Coronary artery (tissue), 2 donors: ENCODE measurements at places on chromosomes 4 and X.

DNA sequence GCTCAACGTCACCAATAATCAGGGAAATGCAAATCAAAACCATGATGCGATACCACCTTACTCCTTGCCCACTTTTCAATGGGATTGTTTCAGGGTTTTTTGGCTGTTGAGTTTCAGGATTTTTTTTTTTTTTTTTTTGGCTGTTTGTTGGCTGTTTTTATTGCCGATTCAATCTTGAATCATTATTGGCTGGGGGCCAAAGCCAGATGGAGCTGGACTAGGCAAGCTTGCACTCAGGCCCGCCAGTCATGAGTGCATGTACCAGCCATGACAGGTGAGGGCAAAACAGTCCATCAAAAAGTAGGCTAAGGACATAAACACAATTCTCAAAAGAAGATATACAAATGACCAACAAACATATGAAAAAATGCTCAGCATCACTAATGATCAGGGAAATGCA is 13.3 kb downstream of the YIPF7 start:
- no peak for DNase-seq

GRCh38 chr4:7564242-7564641 is 129.5 kb upstream of the PSAPL1 start:
- DNase-seq = no peak

DNA sequence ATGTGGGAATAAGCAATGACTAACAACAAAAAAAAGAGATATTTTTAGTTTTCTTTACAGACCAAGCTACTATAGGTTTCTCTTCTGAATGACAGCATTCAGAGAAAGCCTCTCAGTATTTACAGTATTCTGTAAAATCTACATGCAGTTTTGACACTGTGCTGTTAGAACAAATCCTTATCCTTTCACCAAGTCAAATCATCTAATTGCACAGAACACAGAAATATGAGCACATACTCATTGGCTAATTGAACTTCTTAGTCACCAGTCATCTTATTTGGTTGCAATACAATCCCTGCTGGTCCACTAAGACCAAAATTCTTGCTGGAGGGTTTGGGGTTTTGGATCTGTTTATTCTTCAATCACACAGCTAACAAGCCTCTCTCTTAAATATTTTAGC is 5.7 kb downstream of the ACOT9 start:
- no peak for DNase-seq

GRCh38 chr4:137430171-137430570 is 102.1 kb downstream of the PCDH18 start:
- no peak for DNase-seq

DNA sequence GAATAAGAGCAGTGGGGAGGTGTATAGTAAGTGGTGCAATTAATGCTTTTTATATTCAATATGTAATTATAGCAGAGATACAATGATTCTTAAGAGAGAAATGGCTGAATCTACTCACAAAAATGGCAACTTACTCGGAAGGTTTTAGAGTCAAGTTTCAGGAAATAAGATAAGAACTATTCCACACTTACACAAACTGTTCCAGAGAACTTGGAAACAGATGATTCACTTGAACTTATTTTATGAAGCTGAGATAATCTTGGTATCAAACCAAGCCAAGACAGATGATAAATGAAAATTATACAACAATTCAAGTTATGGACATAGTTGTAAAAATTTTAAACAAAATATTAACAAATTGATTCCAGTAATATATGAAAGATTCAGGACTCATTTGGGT is 311.3 kb upstream of the HS3ST1 start:
- DNase-seq = no peak

DNA sequence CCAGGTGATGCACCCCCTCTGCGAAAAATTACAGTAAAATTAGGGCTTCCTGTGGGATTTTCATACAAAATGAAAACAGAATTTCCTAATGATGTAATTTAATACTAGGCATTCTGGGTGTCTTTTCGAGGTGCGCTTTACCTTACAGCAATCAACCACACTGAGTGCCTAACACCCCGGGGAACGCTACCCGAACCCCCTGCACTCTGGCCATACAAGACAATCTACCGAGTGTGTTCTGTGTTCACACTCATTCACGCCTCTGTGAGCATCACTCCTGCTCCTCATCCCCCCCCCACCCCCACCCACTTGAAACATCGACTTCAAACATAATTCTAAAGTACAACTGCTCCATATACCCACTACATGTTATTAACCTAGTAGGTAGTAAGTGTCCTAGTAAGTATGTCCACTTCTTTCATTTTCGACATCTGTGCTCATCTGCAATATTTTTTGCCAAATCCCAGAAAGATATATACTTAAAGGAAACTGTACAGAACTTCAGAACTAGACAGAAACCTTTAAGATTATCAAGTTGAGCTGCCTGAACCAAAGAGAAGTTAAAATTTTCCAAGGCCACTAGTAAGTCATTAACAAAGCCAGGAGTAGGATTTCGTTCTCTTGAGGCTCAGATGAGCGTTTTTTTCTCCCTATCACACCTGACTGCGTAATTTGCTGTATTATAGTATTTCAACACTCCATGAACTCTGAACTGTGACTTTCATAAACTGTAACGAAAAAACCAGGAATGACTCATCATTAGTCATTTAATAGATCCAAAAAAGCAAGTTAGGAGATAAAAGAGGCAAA is 80.0 kb downstream of the FAT1 start:
- no peak for DNase-seq

DNA sequence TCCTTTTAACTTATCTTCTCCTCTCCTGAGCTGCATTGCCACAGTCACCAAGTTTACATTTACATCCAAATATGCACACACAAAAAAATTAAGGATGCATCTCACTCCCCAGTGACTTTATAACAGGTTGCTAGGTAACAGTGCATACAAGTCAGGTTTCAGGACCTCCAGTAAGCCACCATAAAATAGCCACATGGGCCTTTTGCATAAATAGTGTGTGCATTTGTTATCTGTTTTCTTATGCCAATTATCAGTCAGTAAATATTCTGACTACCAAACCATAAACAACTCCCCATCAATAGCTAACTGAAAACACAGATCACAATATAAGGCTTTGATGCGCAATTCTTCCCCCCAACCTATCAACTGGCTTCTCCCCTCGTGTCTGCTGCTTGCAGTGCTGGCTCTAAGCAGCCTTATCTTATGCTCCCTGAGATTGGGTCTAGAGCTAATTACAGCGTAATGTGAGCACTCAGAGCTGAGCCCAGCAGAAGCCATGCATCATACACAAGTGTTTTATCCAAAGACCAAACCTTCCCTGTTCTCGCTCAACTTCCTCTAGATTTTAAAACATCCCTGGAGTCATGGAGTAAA is 55.4 kb downstream of the ZNF827 start:
- DNase-seq = no peak

- no peak for DNase-seq
Observed at GRCh38 chrX:86148594-86148993, 343 bp downstream of the DACH2 start.

DNA sequence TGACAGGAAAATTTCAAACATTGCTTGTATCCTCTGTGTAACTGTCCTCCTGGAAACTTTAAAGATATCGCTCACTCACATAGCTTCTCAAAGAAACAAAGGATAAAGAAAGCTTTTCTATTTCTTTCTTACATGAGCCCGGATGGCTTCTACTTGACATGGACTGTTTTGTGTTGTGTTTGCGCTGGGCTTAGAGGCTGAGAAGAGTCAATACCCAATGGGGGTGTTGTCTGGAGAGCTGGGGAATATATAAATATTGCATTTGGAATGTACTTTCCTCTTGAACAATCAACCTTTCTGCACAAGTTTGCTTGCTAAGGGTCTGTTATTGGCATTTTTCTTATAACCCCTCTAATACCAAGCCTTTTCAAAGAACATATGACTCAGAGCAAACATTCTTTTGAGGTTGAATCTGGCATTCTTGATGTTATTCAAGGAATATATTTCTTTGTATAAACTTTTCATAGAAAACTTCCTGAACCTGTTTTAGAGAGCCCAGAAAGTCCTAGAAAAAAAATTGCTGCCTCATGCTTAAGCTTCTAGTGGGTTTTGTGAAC is 331.9 kb downstream of the PACRGL start:
- no peak for DNase-seq

DNA sequence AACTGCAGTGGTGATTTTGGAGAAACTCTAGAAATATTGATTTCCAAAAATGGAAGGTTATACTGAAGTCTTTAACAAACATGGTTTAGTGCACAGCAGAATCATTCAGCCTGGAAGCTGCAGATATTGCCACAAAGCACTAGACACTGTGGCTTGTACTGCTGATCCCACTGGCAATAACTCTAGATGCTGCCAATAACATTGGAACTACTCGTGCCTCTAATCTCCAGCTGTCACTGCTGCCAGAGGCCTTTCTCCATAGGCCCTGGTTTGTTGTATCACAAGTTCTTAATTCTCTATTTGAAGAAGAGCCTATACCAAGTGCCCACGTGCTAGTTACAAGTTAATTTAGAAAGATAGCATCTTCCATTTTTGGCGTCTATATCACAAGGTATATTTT is 19.3 kb downstream of the DMP1 start:
- DNase-seq = no peak

DNA sequence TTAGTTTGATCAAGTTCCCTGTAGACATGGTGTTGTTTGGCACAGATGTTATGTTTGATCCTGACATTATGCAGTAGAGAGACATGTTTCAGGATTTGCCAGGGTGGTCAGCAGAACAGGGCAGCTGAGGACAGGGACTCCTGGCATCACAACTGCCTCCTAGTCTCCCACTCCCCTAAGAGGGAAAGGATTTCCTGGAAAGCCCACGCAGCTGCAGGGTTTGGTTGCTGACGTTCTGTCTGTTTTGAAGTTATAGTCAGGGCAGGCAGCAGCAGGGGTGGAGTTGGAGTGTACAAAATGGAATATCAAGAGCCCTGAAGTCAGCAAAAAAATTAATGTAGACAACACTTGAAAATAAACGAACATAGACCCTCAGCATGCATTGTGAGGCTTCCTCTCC is 125.4 kb downstream of the CPE start:
- no peak for DNase-seq

DNA sequence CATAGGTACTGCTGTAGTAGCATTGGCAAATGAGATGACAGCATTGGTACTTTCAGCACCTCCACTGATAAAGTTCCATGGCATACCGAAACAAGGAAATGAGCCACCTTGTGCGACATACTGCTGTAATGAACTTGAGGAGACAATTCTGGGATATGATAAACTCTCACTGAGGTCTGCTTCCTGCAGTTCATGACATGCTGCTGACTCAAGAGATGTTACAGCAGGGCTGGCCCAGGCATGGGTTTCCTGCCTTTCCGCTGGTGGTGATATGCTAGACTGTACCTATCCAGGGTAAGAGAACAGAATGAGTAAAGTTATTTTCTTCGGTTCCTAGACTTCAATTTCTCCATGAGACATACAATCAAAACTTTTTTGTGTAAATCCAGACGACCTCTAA is 17.1 kb downstream of the BEND2 start:
- no peak for DNase-seq

DNA sequence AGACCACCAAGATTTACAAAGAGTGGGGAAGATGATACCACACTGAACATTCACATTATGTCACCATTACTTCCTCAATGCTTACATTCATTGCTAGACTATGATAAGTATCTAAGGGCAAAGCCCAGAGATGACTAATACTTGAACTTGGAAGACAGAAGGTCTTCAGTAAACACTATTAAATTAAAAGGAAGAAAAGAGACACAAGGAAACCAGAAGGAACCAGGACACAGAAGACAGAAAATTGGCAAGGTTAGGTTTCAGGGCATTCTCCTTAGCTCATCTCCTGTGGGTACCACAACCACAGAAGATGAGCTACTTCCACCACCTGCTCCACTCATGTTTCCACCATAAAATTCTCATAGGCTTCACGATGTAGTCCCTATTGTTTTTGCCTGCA is 64.9 kb downstream of the NLGN4X start:
- DNase-seq = no peak

DNA sequence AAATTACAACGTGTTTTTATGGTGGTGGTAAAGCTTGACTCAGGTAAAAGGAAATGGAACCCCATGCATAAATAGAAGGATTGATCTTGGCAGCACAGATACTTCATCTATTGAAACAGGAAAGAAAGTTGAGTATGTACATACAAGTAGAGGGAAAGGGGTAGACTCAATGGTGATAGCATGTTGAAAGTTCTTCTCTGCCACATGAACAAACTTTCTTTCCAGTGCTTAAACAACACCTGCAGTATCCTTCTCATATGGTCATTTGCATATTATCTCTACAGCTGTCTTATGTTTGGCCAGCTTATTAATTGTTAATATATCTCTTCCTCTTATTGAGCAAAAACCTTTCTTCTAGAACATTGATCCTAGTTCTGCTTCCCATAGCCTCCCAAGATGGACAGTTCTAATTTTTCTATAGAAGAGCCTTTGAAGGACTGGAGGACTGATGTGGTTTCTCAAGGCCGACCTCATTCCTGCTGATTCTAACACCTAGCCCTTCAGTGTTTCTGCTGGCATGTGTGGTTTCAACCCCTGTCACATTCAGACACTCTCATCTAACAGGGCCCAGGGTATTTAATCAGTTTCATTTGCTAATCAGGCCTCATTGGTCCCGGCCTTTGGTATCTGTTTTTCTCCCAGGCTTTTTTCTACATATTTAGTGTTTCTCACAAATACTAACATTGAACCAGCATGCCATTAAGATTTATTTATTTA is 108.1 kb upstream of the SPRY1 start:
- DNase-seq = no peak

DNA sequence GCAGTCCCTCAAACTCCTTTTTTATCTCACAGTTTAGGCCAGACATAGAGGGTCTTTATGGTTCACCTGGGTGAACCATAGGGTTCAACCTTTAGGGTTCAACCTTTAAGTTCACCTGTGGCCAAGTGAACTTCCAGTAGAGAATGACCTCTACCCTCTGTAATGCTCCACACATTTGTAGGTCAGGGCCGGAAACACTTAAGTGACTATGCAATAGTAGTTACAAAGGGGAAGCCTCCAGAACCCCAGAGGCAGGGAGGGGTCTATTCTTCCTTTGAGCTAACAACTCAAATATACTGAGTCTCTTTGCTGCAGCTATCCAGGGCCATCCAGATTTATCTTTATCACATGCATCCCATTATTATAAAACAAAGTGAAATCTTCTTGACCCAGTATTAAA is 100.0 kb downstream of the LARP1B start:
- no peak for DNase-seq

DNA sequence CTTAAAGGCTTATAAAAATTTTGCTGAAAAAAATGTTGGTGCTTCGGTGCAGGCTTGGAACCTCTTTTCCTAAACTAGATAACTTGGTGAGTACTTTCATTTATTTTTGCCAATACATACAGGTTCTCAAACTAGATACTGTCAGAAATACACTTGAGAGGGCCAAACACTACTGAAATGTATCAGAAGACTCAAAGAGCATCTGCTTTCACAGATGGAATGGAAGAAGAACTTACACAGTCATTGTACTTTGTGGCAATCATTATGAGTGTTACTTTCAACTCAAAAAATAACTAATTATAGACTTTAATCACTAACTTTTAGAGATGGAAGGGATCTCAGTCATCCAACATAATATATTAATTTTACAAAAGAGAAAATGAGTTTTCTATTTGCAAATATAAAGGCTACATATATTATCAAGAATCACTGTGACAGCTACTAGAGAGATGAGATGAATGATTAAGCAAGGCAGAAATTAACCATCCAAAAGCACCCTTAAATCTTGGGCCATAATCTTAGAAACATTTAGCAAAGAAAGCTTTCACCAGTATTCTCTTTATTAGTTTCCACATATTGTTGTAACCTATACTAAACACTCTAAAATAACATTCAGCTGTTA is 1.0 kb downstream of the ENAM start:
- DNase-seq = no peak

GRCh38 chrX:39397561-39398199 is 596.4 kb downstream of the MID1IP1 start:
- no peak for DNase-seq
